ENCODE measurements at places on chromosomes 2 and 18. TPM values are rescaled to one million over a fixed set of nuclear protein-coding genes. Genes with fewer than 3 reads are reported as not detected.

The OR6B2 gene
- total RNA-seq = not detected

The FIGN gene
- total RNA-seq = 4.1 TPM

The NOSTRIN gene
- total RNA-seq = 110 TPM

The ANKRD30BL gene
- total RNA-seq = not detected

The DSG1 gene
- total RNA-seq = not detected

The SPATA3 gene
- not detected for total RNA-seq

The LYPD6B gene
- total RNA-seq = 6.7 TPM

- DNase-seq = no peak
These were observed 21.4 kb downstream of the SLC3A1 start for GRCh38 chr2:44296653-44297052.

DNA sequence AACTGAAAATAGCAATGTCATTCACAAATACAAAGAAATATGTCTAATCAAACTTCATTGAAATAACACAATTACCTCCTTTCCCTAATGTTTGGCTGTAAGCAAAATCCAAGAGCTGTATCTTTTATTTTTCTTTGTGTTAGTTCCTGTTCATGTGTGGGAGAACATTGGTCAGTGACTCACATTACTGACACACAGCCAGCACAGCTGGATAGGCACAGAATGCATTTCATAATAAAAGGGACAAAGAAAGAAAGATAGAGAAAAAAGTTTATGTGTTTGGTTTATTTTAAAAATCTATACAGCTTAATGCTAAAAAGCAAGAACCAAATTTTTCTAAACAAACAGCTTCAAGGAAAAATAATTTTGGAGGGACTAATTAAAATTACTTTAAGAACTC is 185.6 kb upstream of the COL3A1 start:
- DNase-seq = no peak

DNA sequence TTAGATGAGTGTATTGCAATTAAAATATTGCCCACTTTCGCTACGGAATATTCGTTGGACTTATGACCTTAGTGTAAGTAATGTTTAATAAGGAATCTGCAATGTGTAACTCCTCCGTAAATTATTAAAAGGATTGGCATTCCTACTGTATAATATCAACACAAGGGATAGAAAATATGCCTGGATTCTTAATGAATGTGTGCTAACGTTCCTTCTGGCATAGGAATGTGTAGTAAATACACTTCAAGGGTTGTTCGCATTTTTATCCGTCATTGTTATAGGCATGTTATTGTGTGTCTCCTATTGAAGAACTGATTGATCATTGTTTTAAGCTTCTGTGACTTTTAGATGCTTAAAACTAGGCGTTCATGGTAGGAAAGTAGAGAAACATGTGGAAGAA is 134.5 kb downstream of the NEDD4L start:
- no peak for DNase-seq

DNA sequence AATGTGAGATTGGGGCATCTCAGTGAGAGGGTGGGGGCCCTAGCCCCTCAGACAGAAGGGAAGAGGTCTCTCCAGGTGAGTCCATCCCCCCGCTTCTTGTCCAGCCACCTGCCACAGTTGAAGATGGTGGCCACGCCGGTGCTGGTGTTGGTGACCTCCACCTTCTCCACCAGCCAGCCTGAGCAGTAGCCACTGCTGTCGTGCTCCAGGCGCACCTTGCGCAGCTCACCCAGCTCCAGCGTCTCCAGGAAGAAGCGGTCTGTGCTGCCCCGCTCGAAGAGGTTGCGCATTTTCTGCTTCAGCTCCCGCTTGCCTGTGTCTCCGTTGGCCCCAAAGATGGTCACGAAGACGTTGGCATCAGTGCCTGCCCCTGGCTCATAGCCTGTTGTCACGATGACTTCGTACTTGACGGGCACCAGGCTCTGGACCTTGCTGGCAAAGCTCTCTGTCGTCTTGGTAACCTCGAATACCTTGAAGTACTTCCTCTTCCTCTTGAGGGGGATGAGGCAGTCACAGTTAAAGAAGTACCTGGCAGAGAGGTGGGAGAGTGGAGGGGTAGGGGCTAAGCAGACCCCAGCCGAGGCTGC is 179.5 kb downstream of the LOXHD1 start:
- no peak for DNase-seq

DNA sequence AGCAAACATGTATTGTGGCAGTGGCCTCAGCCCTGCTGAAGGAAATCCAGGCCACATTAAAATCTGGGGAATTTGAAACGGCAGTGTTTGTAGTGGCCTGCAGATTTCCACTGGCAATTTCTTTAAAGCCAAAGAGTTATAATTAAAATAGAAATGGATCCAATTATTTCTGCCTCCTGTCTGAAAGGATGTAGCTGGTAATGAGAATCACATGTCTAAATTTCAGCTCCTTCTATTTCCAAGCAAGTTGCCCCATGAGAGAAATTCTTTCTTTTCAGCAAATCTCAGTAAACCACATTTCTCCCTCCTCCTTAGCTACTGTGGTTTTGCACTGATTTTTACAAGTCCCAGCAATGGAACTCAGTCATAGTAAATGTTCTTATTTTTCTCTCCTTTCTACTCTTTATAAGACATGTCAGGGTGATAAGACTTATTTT is 55.4 kb upstream of the ZNF396 start:
- no peak for DNase-seq

DNA sequence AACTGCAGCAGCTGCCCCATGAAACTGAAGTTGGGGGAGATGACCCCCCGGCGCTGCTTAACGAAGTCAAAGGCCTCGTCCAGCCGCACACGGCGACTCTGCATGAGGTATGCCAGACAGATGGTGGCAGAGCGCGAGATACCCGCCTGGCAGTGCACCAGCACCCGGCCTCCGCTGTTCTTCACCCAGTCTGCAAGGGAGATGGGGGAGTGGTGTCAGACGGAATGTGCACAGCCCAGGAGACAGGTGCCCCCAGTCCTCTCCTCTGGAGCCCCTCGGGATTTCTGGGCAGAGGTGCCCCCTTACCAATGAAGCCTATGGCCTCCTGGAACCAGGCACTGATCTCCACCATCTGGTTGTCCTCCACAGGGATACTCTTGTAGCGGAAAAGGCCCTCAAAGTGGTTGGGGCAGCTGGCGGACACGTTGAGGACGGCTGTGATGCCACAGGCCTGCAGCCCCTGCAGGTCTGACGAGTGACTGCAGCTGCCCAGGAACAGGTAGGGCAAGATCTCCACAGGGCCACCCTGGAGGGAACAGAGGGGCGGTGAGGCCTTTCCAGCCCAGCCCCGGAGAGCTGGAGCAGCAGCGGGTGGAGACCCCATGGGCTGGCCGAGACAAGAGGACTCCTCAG is 1.3 kb downstream of the DUSP2 start:
- no peak for DNase-seq

DNA sequence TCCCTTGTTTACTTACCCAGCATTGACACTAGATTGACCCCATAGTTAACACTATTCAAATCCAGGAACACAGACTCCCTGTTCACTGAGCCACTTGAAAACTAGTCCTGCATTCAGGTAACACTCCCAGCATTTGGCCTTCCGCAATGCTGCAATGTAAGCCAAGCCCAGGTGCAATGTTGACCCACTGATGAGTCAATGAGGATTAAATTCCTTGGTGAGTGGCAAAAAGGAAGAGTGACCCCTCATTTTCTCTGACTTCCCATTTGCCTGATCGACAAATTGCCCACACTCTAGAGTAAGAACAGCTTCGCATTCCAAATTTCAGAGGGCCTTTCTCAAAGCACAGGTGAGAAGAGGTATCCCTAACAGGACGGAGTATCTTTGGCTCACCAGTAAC is 251.9 kb downstream of the FBXO15 start:
- DNase-seq = peak; percentile 57

DNA sequence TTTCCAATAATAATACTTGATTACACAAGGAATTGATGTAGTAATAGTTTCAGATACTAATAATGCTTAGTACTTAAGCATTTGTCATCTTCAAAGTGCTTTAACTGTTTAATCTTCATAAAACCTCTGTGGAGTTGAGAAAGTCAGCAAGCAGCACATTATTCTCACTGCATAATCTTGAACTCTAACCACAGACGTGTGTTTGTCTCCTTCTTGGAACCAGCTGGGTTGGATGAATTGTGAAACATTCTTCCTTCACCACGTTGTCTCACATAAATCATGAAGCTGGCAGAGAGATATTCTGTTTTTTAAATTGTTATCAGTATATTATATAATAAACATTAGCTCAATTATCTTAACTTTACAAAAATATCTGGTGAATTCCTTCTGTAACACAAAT is 55.1 kb upstream of the LDAH start:
- DNase-seq = no peak

DNA sequence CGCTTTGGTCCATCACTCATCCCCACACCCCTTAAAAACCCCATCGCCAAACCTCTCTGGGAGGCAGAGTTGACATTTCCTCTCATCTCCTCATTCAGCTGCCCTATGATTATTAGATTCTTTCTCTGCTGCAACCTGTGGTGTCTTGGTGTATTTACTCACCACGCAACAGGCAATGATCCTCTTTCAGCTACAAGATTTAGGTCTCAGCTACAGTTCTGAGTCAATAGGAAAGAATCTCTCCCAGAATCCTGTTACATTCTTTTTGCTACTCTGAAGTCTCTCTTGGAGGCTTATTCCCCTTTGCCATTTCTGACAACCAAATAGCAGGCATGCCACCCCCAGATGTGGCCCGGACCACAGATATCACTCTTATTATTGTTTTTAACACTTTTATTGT is 468.3 kb upstream of the GYPC start:
- no peak for DNase-seq

- DNase-seq = no peak
These were observed 927.6 kb downstream of the TSN start for GRCh38 chr2:122683018-122683417.

DNA sequence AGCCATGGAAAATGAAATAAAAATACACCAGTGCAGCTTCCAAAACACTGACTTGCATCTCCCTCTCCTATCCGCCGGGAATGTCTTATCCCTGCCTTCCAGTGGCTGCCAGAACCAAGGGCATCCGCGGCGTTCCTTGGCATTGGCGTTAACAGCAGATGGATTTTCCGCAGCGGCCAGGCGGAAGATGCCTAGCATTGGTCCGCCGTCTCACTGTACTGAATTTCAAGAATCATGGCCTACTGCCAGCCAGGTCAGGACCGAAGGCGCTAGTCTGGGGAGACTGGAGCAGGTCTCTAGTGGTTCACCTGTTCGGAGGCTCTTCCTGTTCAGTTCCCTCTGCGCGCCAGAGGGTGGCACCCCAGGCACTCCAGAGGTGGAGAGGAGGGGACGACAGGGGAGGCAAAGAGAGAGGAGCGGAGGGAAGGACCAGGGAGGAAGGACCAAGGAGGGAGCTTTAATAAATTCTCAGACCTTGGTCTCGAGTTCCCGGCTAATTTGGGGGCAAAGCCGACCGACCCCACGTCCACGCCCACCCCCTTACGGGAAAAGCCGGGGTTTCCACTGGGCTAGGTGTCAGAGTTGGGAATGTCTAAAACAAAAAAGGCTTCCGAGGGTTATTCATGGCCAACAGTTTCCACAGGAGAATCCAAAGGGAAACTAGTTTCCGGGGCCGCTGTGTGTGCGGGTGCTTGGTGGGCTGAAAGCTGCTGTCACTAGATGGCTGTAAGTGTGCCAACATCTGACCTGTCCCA is 3.7 kb upstream of the BCL2L11 start:
- DNase-seq = peak; percentile 53

All from upper lobe of left lung (tissue), 6 donors.